ENCODE measurements at places on chromosomes 2 and 18. TPM values are rescaled to one million over a fixed set of nuclear protein-coding genes. Genes with fewer than 3 reads are reported as not detected.

B4GALT6 gene
- total RNA-seq: 12.0 TPM

SCN3A gene
- 1.2 TPM for total RNA-seq

TUBB8B gene
- total RNA-seq: not detected

C2orf78 gene
- not detected for total RNA-seq

RAB10 gene
- 102 TPM for total RNA-seq

SDC1 gene
- total RNA-seq: 0.33 TPM

PAX3 gene
- total RNA-seq: not detected

PRSS56 gene
- total RNA-seq: not detected

ASTL gene
- total RNA-seq: not detected

UCN gene
- total RNA-seq: 2.8 TPM

SYT4 gene
- 0.83 TPM for total RNA-seq

CCDC102B gene
- total RNA-seq: 5.0 TPM

HOXD4 gene
- total RNA-seq: 2.8 TPM

ADNP2 gene
- total RNA-seq: 18.9 TPM

CXCR1 gene
- 4.0 TPM for total RNA-seq

SH3YL1 gene
- 18.1 TPM for total RNA-seq

CAPN14 gene
- not detected for total RNA-seq

Measured in esophagus muscularis mucosa (tissue), 4 donors.